ENCODE measurements at places on chromosomes 11 and 22. TPM values are rescaled to one million over a fixed set of nuclear protein-coding genes. Genes with fewer than 3 reads are reported as not detected.

CASP5 gene
- 0.55 TPM for total RNA-seq

GRCh38 chr11:134890446-134890845, 478.4 kb upstream of the B3GAT1 start:
- DNase-seq, result no peak

ADAMTS8 gene
- total RNA-seq, result 0.02 TPM

CDON gene
- total RNA-seq, result 3.7 TPM

- no peak for DNase-seq
Observed at GRCh38 chr22:49155770-49156580, 671.7 kb downstream of the BRD1 start.

BLID gene
- not detected for total RNA-seq

CDHR5 gene
- total RNA-seq, result 0.05 TPM

IL10RA gene
- total RNA-seq, result 0.35 TPM

DNA sequence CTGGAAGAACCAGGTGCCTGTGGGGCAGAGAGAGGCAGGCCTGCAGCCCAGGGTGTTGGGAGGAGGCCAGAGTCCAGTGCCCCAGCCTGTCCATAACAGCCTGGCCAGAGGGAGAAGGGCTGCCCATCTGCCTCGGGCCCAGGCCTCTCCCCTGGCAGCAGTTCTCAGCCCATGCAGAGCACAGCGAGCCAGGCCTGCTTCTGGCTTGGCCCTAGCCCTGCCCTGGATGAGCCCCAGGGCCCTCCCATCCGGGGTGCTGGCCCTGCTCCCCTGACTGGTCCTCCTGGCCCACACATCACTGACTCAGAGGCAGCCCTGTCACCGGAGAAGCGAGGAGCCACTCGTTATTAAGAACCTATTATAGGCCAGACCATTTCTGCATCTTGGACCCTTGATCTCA, 19.7 kb upstream of the MYRF start:
- no peak for DNase-seq

DNA sequence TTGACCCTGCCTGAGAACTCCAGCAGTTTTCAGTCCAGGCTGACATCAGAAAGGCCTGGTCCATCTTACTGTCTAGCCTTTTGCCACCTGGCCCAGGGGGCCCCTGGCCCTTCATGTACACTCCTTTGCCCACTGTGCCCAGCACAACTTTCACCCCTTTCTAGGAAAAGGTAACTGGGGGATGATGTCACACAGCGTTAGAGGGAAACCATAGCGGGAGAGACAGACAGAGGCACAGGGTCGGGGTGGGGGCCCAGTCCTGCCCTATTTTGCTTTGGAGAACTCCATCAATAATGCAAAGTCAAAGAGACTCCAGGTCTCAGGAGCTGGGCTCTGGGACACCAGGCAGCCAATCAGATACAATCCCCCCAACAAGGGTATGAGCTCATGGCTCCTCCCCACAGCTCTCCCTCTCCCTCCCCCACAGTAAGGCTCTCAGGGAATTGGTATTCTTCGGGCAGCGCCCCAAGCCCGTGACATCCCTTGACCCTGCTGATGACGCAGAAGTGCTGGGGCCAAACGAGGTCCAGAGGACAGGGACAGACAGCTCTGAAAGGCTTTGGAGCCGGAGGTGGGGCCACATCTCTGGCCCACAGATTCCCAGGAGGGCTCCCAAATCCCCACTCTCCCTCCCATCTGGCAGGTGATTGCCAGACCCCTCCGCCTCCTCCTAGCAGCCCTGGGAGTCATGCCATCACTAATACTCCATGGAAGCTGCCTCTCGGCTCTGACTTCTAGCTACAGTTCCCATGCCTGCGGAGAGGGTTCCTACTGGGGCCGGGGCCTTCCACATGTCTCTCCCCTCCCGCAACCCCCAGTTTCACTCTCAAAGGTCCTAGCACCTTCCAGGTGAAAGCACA, 5.9 kb downstream of the USP2 start:
- DNase-seq, result no peak

DNA sequence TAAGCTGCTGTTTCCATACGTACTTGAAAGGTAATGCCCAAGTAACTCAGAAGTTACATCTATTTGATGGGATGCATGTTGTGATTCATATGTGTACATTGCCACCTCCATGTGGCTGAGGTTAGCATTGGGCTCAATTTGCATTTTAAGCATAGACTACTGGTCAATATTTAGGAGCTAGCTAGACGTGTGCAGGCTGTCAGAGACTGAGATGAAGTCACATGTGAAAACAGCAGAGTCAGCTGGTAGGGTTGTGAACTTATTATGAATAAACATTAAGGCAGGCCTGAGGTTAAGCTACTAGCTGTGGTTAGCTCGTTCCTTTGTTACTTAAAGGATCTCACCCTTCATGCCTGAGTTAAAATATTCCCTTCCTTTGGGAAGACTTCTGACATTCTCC, 114.5 kb upstream of the MTNR1B start:
- no peak for DNase-seq

SNX32 gene
- not detected for total RNA-seq

PAMR1 gene
- not detected for total RNA-seq

VPREB1 gene
- not detected for total RNA-seq

OR4X2 gene
- total RNA-seq, result not detected

DNA sequence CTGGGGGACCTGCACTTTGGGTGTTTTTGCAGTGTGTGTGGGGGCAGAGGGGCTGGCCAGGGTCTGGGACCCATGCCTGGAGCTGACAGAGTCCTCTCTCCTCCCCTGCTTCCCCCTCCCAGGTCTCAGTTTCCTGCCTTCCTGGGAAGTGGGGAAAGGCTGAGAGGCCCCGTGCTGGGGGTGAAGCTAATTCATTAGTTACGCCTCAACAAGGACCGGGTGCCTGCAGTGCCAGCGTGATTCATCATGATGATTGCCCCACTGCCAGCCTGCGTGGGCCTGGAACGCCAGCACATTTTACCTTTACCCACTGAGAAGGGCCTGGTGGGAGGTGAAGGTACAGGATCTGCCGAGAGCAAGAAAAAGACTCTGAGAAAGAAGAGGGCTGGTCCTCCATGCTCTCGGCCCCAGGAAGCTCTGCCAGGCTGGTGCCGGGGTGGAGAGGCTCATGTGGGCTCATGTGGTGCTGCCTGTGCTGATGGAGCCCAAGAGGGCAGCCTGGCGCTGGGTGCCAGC, 2.9 kb upstream of the LRRC10B start:
- no peak for DNase-seq

TRPM5 gene
- not detected for total RNA-seq

DNA sequence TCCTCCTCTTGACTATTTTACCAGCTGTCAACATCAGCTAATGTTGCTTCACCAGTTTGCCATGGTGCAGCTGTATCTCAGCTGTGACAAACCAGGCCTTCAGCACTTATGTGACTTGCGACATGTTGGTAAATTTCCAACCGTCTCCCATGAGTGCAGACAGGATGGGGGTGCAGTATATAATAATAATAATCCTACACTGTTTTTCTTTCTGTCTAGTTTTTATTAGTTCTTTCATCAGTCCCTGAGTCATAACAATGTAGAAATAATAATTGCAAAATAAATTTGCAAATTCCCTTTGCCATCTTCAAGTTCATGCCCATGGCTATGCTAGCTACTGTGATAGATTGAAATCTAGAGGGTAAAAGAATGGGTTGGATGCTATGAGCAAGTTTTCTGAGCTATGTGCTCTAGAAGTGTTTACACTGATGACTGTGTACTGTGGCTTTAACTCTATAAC, 4.9 kb downstream of the MMP13 start:
- DNase-seq, result no peak

DNA sequence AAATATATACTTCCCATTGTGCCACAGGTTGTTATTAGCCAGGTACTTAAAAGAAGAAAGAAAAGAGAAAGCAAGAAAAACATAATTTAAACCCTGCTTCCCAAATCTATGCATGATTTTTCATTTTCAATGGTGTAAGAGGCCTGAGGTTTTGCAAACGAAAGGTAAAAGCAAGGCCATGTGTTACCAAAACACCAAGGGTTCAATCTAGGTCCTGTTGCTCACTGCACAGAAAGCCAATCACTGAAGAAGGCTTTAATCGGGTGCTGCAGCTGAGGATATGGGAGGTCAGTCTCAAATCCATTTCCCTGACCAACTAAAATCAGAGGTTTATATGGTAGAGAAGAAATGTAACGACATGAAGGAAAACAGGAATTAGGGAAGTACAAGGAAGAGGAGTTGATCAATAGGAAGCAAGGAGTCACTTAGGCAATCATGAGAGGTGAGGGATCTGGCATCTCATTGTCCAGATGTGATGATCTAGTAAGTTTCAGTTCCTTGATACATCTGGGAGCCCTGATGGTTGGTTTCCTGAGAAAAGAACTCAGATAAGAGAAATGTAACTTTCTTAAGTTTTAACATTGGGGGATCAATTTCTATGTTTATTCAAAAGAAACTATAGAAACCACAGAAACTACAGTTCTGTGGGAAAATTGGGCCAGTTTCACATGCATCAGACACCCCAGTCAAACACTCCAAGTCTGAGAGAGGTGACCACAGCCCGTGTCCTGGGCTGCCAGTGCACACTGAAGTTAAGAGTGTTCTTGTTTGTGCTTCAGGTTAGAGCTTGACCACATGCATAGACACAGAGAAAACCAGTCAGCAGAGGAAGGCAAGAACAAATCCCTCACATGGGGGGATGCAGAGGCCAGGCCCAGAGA, 18.1 kb upstream of the DKK3 start:
- no peak for DNase-seq

CXCR5 gene
- total RNA-seq, result not detected

RAG1 gene
- total RNA-seq, result 0.12 TPM

- DNase-seq, result no peak
Observed at GRCh38 chr11:4022669-4023068, 71.9 kb upstream of the RRM1 start.

DNA sequence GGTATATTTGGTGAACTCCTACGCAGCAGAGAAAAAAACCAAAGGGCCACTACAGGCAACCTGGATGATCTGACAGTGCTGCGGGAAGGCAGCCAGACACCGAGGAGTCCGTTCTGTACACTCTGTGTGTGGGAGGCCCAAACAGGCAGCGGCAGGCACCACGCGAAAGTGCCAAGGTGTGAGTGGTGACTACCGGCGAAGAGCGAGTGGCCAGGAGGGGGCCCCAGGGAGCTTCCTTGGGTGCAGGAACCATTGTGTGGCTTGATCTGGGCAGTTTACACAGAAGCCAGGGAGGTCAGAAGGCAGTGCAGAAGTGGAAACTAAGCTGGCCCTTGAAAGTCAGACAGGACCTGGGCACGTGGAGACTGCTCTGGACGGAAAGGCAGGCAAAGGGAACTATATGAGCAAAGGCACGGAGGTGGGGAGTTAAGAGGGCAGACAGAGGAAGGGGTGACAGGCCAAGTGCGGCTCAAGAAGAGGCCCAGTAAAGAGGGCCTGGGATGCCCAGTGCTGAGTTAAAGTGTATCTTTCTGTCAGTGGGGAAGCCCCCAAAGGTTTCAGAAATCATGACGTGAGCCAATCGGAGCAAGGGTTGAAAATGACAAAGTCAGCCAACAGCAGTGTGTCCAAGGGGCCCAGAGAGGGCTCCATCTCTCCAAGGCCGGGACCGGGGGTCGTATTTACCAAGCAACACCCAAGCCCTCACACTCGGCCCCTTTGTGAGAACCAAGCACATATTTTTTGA, 10.6 kb downstream of the TMEM184B start:
- no peak for DNase-seq

PGA5 gene
- not detected for total RNA-seq

- DNase-seq, result no peak
Observed at GRCh38 chr11:73945396-73945795, 5.4 kb upstream of the DNAJB13 start.

DPP3 gene
- total RNA-seq, result 30.8 TPM

DNA sequence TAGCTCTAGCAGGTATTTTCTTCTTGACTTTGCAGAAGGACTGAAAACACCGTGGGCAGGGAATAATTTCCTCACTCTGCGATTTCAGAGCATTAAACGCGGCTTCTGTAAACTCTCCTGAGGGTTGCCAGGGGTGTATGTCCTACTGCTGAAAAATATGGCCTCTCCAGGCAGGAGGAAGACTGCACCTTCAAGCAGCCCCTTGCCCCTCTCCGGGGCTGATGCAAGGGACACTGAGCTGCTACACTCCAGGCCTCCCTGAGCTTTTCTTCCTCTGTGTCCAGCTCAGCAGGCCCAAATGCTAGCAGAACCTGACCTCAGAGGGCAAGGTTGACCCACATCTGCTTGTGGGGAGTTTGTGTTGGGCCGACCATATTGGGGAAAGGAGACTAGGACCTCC, 2.2 kb downstream of the CD6 start:
- DNase-seq, result no peak

GRCh38 chr22:20046730-20047129, 25.8 kb downstream of the TANGO2 start:
- no peak for DNase-seq

GRCh38 chr22:33831207-33831606, 89.1 kb downstream of the LARGE1 start:
- no peak for DNase-seq
